ENCODE measurements at places on chromosomes 5 and 9.

DNA sequence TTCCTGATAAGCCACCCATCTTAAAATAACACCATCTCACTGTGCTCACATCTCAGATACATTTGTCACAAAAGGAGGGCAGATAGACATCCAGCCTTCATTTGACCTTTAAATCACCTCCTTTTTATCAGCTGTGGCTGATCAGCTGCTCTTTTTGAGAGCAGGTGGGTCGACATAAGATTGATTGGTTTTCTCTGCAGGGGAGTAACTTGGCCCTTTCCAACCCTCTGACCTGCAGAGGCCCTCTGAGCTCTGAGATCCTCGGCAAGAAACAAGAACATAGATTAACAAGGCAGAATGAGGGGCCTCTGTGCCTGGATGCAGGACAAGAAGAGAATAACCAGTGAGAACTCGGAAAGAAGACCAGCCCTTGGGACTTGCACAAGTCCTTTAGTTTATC lies 33.5 kb upstream of the GLRA1 start:
- DNase-seq, result no peak

DNA sequence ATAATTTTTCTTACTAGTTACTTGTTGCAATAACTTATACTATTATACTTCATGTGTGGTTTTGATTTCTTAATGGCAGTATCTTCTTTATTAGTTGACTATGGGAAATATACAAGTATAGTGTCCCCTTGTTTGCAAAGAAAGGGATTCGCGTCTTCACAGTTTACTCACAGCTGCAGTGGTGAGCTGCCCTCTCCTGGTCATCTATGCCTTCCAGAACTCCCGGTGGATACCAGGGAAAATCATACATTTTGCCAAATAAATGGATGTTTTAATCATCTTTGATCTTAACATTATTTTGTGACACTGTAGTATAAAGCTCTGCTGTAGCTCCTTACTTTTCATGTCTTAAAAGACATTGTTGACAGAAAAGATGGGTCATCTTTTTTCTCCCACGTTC lies 142.0 kb downstream of the ZCCHC7 start:
- DNase-seq, result peak; percentile 16

- DNase-seq, result no peak
Measured at GRCh38 chr5:10588779-10589447, 25.0 kb downstream of the ANKRD33B start.

- no peak for DNase-seq
Measured at GRCh38 chr5:92470770-92471169, 1087.7 kb upstream of the ARRDC3 start.

DNA sequence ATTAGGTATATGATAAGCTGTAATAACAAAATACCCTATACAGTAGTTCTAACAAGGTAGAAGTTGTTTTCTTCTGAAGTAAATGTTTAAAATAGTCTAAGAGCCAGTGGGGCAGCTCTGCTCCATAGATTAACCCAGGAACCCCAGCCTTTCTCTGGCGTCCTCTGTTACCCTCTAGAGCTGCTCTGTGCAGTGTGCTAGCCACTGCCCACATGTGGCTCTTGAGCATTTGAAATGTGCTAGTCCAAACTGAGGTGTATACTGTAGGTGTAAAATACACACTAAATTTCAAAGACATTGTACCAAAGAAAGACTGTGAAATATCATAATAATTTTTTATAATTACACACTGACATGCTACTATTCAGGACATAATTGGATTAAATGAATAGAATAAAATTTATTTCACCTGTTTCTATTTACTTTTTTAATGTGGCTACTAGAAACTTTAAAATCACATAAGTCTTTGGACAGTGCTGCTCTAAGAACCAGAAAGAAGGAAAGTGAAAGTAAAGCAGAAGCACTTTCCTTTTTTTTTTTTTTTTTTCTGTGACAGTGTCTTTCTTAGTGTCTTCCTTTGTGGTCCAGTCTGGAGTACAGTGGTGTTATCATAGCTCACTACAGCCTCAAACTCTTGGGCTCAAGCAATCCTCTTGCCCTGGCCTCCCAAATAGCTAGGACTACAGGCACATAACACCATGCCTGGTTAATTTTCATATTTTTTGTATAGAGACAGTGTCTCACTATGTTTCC lies 39.3 kb downstream of the RAI14 start:
- no peak for DNase-seq

GRCh38 chr5:139473105-139473504 lies 2.3 kb downstream of the SMIM33 start:
- DNase-seq, result no peak

GRCh38 chr5:99589424-99589823 lies 660.6 kb upstream of the CHD1 start:
- no peak for DNase-seq

- DNase-seq, result no peak
Measured at GRCh38 chr9:79976257-79977073, 404.7 kb downstream of the TLE4 start.

DNA sequence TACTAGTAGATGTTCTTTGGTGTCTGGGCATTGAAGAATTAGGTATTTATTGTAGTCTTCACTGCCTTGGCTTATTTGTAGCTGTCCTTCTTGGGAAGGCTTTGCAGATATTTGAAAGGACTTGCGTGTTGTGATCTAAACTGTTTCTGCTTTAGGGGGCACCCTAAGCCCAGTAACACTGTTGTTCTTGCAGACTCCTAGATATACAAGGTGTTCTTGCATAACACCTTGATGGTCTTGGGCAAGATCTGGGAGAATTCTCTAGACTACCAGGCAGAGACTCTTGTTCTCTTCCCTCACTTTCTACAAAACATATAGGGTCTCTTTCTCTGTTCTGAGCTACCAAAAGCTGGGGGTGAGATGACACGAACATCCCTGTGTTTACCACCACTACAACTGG lies 179.1 kb downstream of the FAM170A start:
- no peak for DNase-seq

- no peak for DNase-seq
Measured at GRCh38 chr5:115840873-115841272, 492 bp downstream of the ATG12 start.

GRCh38 chr5:145941448-145942130 lies 5.2 kb downstream of the SH3RF2 start:
- peak; percentile 27 for DNase-seq

GRCh38 chr9:90539286-90539685 lies 103.3 kb downstream of the DIRAS2 start:
- DNase-seq, result no peak

GRCh38 chr9:107614765-107615164 lies 125.2 kb upstream of the KLF4 start:
- no peak for DNase-seq

DNA sequence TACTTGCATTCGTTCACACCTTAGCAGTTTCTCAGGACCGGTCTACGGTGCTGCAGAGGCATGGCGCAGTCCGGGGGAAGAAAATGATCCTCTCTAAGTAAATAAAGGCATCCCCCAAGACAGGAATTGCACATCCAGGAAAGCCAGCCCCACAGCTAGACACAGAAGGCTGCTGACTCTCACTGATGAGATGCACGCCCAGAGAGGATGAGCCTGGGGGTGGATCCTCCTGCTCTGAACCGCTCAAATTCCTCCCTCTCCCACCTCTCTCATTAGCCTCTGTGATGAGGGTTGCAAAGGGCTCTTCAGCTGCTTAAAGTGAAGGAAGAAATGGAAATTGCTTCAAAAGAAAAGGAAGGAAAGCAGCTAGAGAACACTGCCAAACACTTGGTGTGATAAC lies 132.4 kb downstream of the TTLL11 start:
- no peak for DNase-seq

GRCh38 chr5:151213803-151214613 lies 9.9 kb downstream of the CCDC69 start:
- peak; percentile 93 for DNase-seq

DNA sequence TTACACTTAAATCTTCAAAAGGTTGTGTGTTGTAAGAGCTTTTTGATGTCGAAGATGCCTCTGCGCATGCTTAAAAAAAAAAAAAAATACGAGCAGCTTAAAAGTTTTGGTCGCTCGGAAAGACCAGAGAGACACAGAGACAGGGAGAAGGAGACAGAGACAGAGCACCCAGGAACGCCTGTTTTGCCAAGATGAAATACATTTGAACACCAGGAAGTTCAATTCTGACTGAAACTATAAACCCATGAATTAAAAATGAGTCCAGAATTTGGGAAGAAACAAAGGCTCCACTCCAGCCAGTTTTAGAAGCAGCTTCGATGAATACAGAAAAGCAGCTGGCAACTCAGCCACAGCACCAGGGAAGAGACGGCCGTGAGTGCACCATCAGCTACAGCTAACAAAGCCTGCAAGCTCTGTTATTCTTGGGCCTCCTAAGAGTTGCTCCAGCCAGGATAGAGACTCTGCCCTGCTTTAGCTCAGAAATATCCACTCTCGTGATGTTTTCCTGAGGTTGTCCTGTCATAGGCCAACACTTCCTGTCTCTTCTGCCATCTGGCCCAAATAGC lies 2.5 kb upstream of the ZNF474 start:
- DNase-seq, result no peak

GRCh38 chr5:134099288-134099872 lies 15.1 kb upstream of the TCF7 start:
- DNase-seq, result no peak

- no peak for DNase-seq
Measured at GRCh38 chr9:107161338-107161737, 121.7 kb upstream of the RAD23B start.

GRCh38 chr5:150246835-150247234 lies 42.7 kb downstream of the CAMK2A start:
- no peak for DNase-seq

GRCh38 chr9:28774433-28775235 lies 1201.4 kb upstream of the C9orf72 start:
- DNase-seq, result peak; percentile 41

GRCh38 chr9:19934301-19934871 lies 145.5 kb upstream of the SLC24A2 start:
- DNase-seq, result no peak

DNA sequence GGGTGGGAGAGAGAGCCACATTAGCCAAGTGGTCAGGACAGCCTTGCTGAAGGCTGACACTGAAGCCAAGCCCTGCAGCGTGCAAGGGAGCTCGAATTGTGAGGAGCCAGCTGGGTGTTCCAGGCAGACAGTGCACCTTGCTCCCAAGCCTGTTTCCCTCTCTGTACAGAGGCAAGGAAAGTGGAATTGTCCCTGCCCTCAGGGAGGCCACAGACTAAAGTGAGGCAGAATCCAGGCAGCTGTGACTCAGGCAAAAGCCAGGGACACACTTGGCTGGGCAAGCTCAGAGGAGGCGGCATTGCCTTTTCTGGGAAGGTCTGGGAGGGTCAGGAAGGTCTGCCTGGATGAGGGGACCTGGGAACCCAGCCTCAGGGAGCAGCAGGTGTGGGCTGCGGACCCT lies 50.2 kb upstream of the LMX1B start:
- DNase-seq, result no peak

GRCh38 chr9:14417237-14417636 lies 103.3 kb upstream of the NFIB start:
- DNase-seq, result no peak

DNA sequence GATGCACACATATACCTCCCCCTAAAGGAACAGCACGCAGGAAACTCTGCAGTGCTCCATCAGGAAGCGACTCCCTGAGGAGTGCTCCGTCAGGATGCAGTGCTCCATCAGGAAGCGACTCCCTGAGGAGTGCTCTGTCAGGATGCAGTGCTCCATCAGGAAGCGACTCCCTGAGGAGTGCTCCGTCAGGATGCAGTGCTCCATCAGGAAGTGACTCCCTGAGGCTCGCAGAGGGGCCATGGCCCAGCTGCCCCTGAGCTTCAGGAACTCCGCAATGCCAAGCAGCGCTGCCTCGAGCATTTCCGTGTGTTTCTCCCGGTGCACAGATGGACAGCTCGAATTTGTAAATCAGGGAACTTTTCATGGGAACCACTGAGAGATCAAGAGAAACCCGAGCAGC lies 88.1 kb downstream of the PAX5 start:
- DNase-seq, result no peak

GRCh38 chr5:34993951-34994350 lies 53.8 kb downstream of the AGXT2 start:
- no peak for DNase-seq

DNA sequence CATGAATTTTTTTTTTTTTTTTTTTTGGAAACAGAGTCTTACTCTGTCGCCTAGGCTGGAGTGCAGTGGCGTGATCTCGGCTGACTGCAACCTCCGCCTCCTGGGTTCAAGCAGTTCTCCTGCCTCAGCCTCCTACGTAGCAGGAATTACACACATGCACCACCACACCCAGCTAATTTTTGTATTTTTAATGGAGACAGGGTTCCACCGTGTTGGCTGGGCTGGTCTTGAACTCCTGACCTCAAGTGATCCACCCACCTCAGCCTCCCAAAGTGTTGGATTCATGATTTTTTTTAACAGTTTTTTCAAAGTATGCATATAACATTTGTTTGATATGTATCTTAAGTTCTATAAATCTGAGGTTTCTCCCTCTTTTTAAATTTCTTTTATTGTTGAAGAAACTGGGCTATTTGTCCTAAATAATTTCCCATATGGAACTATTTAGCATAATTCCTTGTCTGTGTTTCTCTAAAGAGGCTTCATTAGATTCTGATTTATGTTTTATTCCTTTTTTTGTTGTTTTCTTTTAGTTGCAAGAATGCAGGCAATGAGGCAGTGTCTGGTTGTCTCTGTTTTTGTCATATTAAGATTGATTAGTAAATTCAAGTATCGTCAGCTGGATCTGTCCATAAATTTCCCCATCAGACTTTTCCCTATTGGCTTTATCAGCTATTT lies 16.4 kb downstream of the RARS1 start:
- no peak for DNase-seq

- DNase-seq, result no peak
Measured at GRCh38 chr5:168482361-168482760, 3.9 kb upstream of the RARS1 start.

DNA sequence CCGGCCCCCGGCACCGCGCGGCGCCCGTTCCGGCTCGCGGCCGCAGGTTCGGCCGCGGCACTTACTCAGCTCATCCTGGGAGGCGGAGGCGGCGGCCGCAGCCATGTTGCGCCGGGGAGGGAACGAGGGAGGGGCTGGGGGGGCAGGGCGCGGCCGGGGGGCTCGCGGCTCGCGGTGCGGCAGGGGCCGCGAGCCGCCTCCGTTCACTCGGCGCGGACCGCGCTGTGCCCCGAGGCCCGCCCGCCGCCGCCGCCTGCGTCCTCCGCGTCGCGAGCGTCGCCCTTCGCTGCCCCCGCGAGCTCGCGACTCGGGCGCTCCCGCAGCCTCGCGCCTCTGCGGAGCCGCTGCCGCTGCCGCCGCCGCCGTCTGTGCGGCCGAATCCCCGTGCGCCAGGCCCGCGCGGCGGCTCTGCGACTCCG lies 735 bp downstream of the ECPAS start:
- DNase-seq, result peak; percentile 34

GRCh38 chr5:160496784-160497183 lies 75.1 kb downstream of the PTTG1 start:
- peak; percentile 20 for DNase-seq

DNA sequence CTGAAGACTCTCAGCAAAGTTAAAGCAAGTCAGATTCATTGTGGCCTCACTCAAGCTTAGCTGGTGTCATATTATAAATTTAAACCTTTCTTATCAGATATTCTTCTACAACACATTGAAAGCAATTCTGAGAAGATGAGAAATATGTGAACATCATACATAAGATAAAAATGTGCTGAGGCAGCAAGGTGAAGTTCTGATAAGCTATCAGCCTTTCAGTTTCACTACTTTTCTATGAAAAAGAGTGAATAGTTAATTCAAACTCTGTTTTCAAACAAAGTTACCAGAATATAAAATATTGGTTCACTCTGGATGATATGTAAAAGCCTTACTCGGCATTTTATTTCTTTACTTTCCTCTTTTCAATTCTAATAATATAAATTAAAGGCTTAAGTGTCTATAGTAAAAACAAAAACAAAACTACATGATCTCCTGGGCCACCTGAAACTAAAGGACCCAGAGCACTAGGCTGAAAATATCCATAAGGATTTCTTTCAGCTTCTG lies 824.4 kb downstream of the MTRR start:
- DNase-seq, result no peak
